NCI-H510A (cell line): ENCODE measurements at places on chromosomes 12 and 14.
A peak's percentile ranks its signal among the peaks of the same experiment; 100 is the strongest.

- no peak for DNase-seq
These were observed 29.7 kb downstream of the PLEKHG3 start for GRCh38 chr14:64733899-64734298.

DNA sequence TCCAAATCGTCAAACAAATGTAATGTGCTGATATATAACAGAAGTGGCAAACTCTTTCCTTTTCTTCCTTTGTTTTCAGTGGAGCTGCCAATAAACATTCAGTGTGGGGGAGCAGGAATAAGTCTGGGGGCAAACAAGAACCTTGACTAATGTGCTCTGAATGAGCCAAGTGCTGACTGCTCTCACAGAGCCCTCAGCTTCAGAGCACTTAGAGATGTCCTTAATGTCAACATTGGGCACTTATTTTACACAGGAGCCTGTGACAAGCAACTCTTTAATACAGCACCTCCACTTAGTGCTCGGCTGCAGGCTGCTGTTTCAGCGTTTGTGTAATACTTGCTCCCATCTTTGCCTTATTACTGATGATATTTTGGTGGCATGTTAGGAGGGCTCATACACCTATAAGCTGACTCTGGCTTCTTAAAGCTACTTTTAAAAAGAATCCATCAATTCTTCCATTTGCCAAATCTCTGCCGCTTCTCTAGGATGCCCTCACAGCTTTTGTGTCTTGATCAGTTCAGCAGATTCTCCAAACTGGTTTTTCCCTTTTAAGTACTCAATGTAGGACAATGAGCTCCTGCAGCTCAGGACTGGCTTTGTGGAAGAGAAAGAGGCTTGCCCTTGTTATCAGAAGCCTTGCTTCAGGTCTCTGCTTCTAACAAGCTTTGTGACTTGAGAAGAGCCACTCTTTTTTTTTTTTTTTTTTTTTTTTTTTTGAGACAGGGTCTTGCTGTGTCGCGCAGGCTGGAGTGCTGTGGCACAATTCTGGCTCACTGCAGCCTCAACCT, 206.6 kb downstream of the MON2 start:
- peak; percentile 25 for DNase-seq

- DNase-seq = no peak
These were observed 435.7 kb upstream of the DCN start for GRCh38 chr12:91618281-91618680.

GRCh38 chr14:22233377-22233776, 355.6 kb downstream of the DAD1 start:
- no peak for DNase-seq

GRCh38 chr12:113184098-113184899, 979 bp downstream of the DDX54 start:
- DNase-seq = peak; percentile 76

DNA sequence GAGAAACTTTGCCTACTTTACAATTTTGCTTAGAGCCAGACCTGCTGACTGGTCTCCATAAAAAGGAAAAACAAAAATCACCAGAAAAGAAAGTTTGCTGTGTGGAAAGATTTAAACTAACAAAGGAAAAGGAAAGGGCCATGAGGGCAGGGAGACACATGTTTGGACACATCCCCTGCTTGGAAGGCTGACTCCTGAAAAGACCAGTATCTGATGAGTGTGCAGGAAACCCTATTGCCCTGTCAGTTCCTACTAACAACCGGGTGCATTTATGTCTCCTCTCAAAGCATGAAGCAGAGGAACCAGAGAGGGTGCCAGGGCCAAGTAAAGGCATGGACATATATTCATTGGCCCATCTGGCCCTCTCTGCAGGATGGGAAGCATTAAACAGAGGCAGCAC, 7.0 kb upstream of the STAB2 start:
- no peak for DNase-seq

- DNase-seq = no peak
These were observed 32.0 kb upstream of the CIPC start for GRCh38 chr14:77065851-77066577.

GRCh38 chr12:90299121-90299520, 590.5 kb upstream of the ATP2B1 start:
- DNase-seq = no peak

DNA sequence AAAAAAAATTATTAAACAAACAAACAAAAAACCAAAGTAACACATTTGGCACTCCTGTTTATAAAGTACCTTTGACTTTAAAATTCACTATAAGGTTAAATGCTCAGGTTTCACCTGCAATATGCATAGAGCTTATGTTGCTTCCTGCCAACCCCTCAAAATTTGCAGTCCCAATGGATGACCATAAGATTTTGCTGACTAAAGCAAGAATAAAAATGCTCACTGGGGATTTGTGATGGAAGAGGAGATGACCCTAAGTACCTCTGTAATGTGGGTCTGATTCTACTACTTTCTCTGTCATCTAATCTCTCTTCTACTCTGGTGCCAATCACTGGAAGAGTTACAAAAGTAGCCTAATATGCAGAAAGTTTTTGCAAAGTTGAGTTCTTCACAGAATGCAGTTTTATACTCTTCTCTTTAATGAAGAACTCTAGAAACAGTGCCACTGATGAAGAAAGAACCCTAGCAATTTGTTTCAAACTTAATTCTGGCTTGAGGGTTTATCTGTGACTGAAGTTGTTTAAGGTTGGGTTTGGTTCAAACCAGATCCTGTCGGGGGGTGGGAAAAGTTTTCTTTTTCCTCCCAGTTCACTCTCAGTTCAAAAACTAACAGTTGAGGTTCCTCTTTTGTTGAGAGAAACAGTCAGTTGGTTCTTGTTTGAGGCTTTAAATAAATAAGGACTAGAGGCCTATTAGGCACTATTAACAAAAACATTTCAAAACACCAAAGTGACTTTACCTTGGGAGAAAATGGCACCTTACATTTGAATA, 10.9 kb downstream of the WASHC3 start:
- DNase-seq = no peak

DNA sequence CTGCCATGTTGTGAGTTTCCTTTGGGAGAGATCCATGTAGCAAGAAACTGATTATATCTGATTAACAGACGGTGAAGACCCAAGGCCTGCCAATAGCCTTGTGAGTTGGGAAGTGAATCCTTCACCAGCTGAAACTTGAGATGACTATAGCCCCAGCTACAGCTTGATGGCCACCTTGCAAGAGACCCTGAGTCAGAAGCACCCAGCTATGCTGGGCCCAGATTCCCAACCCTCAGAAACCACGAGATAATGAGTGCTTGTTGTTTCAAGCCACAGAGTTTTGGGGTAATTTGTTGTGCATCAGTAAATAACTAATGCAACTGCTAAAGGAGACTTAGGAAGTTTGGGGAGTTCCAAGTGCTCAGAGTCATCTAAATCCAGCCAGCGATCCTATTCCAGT, 80.3 kb downstream of the AVPR1A start:
- DNase-seq = no peak

DNA sequence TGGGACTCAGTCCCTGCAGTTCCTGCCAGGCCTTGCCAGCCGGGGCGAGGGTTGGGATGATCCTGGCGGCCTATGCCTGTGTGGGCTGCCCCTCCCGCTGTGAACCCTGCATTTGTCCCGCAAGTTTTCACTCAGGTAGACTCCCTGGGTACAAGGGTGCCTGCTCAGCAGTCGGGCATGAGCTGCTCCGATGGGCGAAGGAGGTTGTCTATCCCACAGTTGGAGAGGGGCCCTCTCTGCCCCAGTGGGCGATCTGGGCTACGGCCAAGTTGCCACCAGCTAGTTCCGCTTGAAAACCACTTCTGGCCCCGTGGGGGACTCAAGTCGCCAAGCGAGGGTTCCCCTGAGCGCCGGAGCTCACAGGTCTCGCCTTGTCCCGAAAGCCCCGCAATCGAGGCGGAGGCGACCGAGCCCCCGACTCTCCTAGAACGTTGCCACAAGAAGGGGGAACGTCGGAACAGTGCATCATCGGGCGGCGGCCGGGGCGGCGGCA, 365 bp upstream of the TPI1 start:
- DNase-seq = peak; percentile 27

DNA sequence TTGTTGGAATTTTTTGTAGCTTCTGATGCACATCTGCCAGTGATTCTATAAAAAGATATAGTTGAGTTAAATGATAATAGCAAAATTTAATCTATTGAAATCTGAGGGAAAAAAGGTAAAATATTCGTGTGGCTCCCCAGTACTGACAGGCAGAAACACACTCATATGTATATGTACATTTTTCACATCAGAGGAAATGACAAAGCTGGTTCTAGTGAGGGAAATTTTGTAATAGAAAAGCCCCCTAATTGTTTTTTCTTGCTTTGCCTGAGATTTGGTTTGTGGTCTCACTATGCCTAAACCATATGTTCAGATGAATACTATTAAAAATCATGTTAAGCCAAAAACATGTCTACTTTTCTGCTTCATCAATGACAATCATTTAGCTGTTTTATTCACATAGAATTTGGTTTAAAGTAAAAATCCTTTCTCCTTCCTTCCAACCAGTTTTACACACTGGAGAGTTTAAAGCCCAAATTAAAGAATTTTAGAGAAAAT, 203.5 kb downstream of the ANO6 start:
- no peak for DNase-seq

- DNase-seq = no peak
These were observed 6.7 kb downstream of the CDKN1B start for GRCh38 chr12:12723681-12724420.
